ENCODE measurements at places on chromosomes 16 and 17.

DNA sequence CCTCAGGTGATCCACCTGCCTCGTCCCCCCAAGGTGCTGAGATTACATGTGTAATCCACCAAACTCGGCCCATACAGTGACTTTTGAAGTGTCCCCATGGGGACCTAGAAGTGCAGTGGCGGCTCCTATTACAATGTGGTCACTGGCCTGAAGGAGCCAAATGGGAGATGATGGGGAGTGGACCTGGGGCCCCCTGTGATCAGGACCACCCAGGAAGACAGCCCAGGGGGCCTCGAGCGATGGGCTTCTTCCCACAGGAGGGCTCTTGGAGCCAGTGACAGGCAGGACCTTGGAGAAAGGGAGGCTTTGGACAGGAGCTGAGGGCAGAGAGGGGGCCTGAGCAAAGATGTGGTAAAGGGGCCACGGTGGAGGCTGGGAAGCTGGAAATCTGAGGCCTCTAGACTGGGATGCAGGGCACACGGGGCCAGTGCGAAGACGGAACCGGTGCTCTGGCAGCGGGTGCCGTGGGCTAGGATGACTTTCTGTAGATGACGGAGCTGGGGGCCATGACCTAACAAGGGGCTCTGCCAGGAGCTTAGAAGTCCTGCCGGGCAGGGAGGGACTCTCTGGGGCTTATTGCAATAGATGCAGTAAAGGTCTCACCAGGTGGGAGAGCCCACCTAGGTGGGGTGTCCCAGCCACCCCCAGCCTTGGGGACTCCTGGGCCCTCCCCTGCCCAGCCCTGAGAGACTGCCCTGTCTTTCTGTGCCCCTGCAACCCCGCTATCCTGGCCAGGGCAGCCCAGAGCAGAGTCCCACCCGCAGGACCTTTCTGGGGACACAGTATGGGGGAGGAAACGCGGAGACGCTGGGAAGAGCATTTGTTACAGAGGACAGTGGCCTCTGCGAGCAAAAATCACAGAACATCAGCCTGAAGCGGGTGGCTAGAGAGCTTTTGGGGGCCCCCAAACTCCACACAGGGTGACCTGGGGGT is 2.7 kb upstream of the C17orf99 start:
- peak overlapping the region; percentile 83 for H3K27ac ChIP-seq
- H3K27me3 ChIP-seq, result peaks cover 9% of the 10 kb centered on the region
- no peak overlapping the region for H3K4me3 ChIP-seq
- DNase-seq, result no peak

DNA sequence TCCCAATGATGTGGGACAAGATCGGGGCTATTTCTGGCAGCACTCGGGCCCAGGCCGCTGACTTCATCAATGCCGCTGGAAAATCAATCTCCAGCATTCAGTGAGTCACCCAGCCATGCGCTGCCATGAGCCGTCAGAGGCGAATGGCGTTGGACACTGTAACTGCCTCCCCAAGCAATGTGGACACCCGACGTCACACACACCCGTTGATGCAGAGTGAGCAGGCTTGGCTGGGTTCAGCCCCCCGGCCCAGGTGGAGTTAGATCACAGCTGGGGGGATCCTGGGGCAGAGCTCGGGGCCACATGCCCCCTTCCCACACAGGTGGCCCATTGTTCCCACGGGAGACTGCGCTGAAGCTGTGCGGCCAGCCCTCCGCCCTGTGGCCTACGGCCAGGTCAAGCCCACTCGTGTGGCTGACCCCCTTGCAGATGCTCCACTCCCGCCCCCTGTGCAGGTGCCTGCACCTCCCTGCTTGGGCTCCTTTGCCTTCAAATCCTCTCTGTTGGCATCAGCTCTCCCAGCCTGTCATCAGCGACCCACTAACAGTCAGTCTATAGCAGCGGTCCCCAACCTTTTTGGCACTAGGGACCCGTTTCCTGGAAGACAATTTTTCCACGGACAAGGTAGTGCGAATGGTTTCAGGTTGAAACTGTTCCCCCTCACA is 89.9 kb downstream of the TBC1D16 start:
- H3K4me1 ChIP-seq, result peaks cover 21% of the 10 kb centered on the region
- no peak for DNase-seq
- H3K27me3 ChIP-seq, result peaks cover 19% of the 10 kb centered on the region
- H3K27ac ChIP-seq, result peak overlapping the region; percentile 60
- peaks cover 45% of the 10 kb centered on the region for H3K36me3 ChIP-seq

DNA sequence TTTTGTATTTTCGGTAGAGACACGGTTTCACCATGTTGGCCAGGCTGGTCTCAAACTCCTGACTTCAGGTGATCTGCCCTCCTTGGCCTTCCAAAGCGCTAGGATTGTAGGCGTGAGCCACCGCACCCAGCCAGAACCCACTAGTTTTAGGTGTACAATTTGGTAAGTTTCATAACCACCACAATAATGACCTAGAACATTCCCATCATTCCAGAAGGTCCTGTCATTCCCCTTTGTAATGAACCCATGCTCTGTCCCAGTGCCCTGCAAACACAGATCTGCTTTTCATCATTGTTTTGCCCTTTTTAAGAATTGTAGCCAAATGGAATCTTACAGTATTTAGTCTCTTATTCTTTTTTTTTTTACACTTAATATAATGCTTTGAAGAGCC is 35.6 kb upstream of the IRF8 start:
- H3K4me3 ChIP-seq, result no peak overlapping the region
- no peak for DNase-seq
- H3K36me3 ChIP-seq, result peaks cover under 1% of the 10 kb centered on the region

- H3K4me3 ChIP-seq, result no peak overlapping the region
- DNase-seq, result no peak
- peaks cover 7% of the 10 kb centered on the region for H3K27me3 ChIP-seq
- no peak overlapping the region for H3K27ac ChIP-seq
- H3K4me1 ChIP-seq, result no peaks in the 10 kb centered on the region
These were observed 14.3 kb upstream of the PRKAR1A start for GRCh38 chr17:68497885-68498319.

GRCh38 chr17:35063514-35064223 is at the start of gene RFFL:
Gene RFFL, minus strand, starts transcription at chr17:35063707. Its CDS starts 37,154 bp downstream, at chr17:35026553.
- H3K4me1 ChIP-seq, result peaks cover 25% of the 10 kb centered on the region
- H3K4me3 ChIP-seq, result peak within 1 kb of the TSS; percentile 53
- peak within 1 kb of the TSS; percentile 77 for H3K27ac ChIP-seq
- peaks cover 5% of the 10 kb centered on the region for H3K36me3 ChIP-seq

- peaks cover 12% of the 10 kb centered on the region for H3K27me3 ChIP-seq
- no peak overlapping the region for H3K27ac ChIP-seq
- peaks cover 14% of the 10 kb centered on the region for H3K4me1 ChIP-seq
- DNase-seq, result peak; percentile 87
These were observed 141.0 kb upstream of the KCNJ18 start for GRCh38 chr17:21551081-21551881.

- DNase-seq, result peak; percentile 78
- H3K27ac ChIP-seq, result no peak overlapping the region
- H3K4me3 ChIP-seq, result no peak overlapping the region
- H3K36me3 ChIP-seq, result peaks cover 5% of the 10 kb centered on the region
- H3K27me3 ChIP-seq, result peaks cover 4% of the 10 kb centered on the region
These were observed 26.4 kb downstream of the KIFC3 start for GRCh38 chr16:57775661-57776469.

DNA sequence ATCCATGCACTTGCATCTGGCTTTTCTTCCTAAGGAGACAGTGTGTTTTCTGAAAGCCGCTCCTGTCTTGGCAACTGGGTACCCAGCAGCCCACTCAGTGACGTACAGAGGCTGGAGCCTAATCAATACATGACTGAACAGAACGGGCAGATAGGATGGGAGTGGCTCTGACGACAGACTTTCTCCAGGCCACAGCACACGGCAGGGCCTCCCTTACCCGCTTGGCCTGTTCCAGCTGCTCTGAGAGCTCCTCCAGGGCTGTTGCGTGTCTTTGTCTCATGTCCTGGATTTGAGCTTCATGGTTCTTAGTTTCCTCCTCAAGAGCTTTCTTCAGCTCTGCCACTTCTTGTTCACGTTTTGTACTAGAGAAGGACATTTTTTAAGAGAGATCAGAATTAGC is 64.9 kb downstream of the NDEL1 start:
- no peak for DNase-seq
- no peak overlapping the region for H3K4me3 ChIP-seq
- peaks cover 75% of the 10 kb centered on the region for H3K36me3 ChIP-seq
- no peak overlapping the region for H3K27ac ChIP-seq

GRCh38 chr16:29862884-29863668 is at the start of gene CDIPT:
Gene CDIPT, minus strand, starts transcription at chr16:29863226. Its CDS starts 369 bp downstream, at chr16:29862857.
- H3K27ac ChIP-seq, result peak within 1 kb of the TSS; percentile 100
- H3K36me3 ChIP-seq, result peaks cover 25% of the 10 kb centered on the region
- peaks cover 26% of the 10 kb centered on the region for H3K4me1 ChIP-seq

DNA sequence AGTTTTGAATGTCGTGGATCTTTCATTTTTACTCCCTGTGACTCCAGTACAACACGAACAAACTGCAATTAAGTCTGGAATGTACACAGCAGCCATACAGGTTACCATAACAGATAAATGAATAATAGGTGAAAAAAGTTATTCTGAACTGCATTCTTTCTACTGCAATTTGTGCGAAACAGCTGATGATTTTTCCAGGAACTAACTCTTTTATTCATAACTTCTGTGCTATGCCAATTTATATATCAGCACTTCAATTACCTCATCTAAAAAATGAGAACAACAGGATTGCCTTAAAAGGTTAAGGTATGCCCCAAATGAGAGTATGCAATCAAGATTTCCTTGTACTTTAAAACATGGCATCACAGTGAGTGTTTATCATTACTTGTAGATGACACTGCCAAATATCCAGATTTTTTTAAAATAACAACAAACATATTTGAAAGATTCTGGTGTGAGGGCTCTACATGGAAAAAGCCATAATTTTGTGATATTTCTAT is 238.9 kb downstream of the CDH8 start:
- no peak overlapping the region for H3K27ac ChIP-seq
- H3K27me3 ChIP-seq, result no peaks in the 10 kb centered on the region
- no peak overlapping the region for H3K4me3 ChIP-seq
- H3K36me3 ChIP-seq, result peaks cover 15% of the 10 kb centered on the region
- no peaks in the 10 kb centered on the region for H3K4me1 ChIP-seq
- DNase-seq, result no peak

DNA sequence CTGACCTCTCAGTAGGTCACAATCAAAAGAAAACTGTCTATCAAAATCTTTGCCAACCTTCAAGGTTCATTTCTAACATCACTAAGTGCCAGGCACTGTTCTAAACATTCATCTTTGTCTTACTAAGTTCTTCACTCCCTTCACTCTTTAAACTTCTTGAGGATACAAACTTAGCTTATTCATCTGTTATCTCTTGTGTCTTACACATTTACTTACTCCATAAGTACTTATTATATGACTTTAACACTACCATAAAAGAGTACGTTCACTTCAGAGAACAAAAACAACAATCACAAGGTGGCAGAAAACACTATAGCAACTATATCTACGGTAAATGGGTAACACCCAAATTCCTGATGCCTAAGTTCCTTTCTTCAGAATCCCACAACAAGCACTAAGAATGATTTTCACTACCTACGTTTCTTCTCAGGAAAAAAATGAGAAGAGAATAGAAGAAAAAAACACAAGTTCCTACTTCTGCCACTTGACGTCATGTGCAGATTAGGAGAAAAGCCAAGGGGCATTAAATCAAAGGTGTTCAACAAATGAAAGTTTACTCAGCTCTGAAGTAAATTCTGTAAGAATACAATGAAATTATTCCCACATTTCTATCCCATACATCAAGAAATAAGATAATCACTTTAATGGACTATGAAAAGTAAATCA is 29.2 kb downstream of the KANSL1 start:
- DNase-seq, result no peak
- no peaks in the 10 kb centered on the region for H3K27me3 ChIP-seq
- peaks cover 78% of the 10 kb centered on the region for H3K36me3 ChIP-seq
- peaks cover 47% of the 10 kb centered on the region for H3K4me1 ChIP-seq
- no peak overlapping the region for H3K4me3 ChIP-seq
- peak overlapping the region; percentile 9 for H3K27ac ChIP-seq
